ENCODE measurements at places on chromosomes 7 and 10.

DNA sequence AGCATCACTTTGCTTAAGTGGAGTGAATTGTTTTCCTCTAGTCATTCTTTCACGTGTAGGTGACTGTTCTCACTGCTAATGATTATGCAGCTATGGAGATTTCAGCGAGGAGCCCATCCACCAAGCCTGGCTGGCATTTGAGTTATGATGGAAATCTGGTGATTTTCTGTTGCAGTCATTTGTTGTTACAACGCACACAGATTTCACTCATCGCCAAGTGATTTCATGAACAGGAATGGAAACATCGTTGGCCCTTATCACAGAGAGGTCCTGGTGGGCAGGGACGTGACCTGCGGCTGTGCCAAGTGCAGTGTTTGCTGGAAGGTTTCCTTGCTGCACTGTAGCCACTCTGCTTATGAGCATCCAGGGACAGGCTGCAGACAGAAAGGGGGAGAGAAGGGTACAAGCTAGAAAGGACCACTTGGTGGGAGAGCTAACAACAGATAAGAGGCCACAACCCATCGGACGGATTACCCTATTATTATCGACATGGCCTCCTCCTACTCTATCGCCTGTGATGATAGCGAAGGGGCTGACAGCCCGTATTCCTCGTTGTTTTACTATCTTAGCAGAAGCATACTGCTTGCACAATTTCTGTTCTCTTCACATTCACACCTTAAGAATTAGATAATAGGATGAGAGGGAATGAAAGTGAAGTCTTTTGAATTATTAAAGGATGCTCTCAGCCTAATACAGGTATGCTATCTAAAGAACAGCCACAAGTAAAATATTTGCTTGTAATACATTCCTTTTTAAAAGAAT is 99.0 kb upstream of the PITRM1 start:
- DNase-seq, result no peak

DNA sequence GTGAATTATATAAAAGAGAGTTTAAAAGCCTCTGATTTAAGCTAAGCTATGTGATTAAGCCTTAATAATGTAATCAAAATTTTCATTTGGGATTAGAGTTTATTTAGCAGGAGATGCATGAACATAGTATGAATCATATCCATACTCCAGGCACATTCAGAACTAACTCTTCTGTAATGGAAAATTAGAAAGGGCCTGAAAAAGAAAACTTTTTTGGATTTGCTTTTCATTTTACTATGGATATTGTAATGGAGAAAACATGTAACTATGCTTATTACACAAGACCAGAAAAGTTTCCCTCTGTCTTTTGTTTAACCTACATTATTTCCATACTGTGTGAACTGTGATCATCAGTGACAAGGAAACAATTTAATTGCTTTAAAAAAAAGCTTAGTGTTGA is 22.0 kb downstream of the TES start:
- DNase-seq, result no peak

- DNase-seq, result no peak
These were observed 102.7 kb downstream of the WDR11 start for GRCh38 chr10:120953897-120954296.

- no peak for DNase-seq
These were observed 762.3 kb downstream of the CNTNAP2 start for GRCh38 chr7:146878901-146879300.

GRCh38 chr7:200704-201103 is 8.3 kb downstream of the FAM20C start:
- DNase-seq, result no peak

DNA sequence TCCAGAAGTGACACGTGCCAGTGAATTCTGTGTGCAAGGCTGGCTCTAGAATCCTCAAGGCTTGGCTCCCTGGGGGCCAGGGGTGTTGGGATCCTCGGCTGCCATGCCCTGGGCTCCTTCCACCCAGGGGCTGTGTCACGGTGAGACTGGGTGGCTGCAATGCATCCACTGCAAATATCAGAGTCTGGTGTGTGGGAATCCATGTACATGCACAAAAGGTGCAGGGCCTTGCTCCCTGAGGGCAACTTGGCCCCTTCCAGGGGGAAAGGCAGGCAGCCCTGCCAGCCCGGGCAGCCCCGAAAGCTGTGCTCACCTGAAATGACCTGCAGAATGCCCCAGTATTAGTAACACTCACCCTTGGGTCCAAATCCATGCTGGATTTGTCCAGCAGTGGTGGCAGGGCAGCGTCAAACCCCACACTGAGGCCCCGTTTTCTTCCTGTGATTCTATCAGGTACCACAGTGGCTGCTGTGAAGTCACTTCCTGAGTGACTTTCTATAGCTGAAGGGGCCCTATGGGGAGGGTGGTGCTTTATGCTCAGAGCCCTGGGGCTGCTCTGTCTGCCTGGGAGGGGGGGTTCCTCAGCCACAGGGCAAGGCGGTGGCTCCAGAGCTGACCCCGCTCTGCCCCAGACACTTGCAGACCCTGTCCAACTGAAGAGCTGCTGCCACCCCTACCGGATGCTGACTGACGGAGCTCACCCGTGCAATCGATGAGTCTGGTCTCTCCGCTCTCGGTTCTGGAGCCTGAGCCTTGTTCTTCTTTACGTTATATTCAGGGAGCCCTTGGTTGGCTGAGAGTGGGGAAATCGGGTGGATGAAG is 317.7 kb downstream of the GLRX3 start:
- DNase-seq, result no peak

DNA sequence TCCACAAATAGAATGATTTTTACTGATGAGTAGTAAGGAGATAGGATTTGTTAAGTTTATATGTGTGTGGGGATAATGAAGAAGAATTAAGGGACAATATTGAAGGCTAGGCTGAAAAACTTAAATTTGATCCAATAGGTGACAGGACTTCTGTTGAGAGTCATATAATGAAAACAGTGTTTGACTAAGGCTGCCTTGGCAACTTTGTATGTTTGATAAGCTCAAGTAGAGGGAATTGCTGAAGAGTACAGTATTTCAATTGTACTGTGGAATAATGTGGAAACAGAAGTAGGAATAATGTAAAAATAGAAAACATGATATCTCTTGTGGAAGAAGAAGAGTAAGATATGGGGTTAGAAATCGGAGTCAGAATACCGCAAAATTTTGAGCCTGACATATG is 10.5 kb downstream of the R3HCC1L start:
- no peak for DNase-seq

DNA sequence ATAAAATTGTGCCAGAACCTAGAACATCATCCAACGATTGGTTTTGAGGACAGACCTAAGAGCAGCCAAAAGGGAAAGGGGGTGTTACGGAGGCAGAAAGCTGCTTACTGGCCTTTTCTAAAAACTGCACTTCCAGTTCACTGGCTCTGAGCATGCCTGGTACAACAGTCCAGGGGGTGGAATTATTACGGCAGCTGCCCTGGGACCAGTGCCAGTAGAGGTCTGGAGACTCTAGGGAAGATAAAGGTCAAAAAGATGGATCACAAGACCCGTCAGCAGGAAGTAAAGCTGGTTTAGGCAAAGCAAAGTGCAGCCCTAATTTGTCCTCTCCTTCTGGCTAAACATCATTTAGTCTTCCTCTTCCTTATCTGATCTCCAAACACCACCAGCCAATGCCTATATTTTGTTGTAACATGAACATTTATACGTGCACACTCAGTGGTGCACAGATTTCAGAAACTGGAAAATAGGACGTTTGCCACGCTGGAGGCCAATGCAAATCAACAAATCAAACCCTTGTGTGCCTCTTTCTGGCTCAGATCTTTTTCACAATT is 216.4 kb upstream of the DPP6 start:
- no peak for DNase-seq

DNA sequence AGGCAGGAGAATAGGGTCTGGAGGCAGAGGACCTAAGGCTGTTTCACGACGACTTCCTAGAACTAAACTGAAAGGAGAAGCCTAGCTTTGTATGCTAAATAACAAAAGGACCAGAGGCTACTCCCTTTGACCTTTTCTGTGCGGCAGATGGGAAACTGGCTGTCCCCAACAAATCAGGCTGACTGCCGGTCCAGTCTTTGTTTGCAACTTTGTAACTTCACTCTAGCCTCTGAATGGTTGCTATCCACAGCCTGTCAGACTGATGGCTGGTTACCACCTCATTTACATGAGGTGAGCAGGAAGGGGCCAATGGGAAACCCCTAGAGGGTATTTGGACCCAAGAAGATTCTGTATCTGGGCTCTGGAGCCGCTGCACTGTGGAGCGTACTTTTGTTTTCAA is 132.6 kb upstream of the SHH start:
- no peak for DNase-seq

- DNase-seq, result no peak
These were observed 85.6 kb downstream of the PRKG1 start for GRCh38 chr10:51159841-51160240.

GRCh38 chr10:96431211-96431970 is 72.6 kb upstream of the OPALIN start:
- no peak for DNase-seq

DNA sequence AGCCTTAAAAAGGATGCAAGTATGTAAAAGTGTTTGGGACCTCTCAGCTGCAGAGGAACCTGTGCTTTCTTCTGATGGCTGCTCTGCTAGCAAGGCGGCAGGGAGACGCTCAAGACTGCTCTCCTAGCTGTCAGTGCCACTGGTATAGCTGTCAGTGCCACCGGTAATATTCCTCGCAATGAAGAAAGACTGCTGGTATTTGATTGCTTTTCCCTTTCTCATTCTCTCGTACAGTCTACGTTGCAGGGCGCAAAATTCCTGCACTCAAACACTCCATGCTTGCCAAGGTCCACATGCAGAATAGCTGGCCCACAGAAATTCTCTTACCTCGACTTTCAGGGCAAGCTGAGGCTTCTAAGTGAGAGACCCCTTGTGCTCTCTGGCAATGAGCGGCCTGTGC is 432.6 kb upstream of the KLF6 start:
- no peak for DNase-seq

- no peak for DNase-seq
These were observed 76.5 kb downstream of the MAPK8 start for GRCh38 chr10:48382982-48383381.

- DNase-seq, result no peak
These were observed 172.6 kb upstream of the TNRC18 start for GRCh38 chr7:5596046-5596895.

DNA sequence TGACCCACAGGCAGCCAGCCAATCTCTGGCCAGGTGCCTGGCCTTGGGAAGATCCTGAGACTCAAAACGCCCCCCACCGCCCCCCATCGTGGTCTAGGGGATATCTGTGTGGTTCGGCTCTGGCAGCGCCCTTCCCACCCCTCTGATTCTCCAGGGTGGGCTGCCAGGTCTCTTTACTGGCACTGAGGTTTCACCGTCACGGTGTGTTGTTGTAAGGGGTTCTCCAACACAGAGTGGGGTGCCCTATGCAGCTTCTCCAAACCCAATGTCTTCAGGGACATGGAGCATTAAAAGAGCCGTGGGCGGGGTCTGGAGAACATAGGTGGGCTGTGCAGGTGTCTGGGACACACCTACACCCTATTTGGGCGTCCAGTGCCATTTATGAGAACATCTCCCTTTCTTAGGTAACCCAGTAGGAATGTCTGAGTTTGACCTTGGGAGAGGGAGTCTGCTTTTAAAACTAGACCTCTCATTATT is 1.5 kb downstream of the MAFK start:
- DNase-seq, result no peak

- no peak for DNase-seq
These were observed 20.8 kb downstream of the TIAL1 start for GRCh38 chr10:119575991-119576390.

- DNase-seq, result no peak
These were observed 27.1 kb upstream of the TTYH3 start for GRCh38 chr7:2604608-2605174.

DNA sequence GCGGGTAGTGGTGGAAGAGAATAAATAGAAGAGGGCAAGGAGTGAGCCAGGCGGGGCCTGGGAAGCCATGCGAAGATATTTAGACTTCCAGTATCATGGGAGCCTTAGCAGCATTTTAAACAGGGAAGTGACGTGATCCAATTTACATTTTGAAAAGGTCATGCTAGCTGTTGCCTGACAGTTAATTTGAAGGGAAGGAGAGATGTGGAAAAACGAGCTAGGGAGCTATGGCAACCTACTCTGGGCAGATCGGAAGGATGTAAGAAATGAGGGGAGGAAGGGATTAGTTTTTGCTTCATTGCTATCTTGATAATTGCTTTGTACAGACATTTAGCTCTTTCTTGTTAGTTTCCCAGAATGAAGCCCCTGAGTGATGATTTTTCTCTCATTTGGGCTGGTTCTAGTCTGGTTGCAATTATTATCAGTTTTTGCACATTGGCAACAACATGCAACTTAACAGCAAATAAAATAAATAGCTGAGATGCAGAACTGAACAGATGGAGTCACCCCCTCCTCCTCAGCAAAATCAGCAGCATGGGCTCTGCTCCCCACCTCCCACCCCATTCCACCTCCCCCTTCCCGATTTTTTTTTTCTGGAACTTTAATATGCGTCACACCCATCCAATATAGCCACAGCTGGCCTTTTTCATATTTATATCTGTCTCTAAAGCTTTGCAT is 13.0 kb upstream of the CALU start:
- DNase-seq, result no peak

DNA sequence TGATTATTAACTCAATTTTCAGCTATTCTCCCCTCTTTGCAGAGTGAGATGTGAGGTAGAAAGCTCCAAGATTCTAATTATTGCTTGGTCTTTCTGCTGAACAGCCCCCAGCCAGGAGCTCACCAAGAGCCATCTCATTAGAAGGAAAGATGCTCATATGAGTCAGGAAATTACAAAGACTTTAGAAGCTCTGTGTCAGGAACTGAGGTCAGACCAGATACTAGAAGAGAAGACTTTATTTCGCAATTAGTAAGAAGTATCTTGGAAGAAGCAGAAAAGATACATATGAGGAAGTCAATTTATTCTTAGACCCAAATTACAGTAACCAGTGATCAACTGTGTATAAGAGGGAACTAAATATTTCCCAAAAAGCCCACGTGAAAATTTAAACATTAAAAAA is 626.9 kb downstream of the ZWINT start:
- DNase-seq, result no peak

DNA sequence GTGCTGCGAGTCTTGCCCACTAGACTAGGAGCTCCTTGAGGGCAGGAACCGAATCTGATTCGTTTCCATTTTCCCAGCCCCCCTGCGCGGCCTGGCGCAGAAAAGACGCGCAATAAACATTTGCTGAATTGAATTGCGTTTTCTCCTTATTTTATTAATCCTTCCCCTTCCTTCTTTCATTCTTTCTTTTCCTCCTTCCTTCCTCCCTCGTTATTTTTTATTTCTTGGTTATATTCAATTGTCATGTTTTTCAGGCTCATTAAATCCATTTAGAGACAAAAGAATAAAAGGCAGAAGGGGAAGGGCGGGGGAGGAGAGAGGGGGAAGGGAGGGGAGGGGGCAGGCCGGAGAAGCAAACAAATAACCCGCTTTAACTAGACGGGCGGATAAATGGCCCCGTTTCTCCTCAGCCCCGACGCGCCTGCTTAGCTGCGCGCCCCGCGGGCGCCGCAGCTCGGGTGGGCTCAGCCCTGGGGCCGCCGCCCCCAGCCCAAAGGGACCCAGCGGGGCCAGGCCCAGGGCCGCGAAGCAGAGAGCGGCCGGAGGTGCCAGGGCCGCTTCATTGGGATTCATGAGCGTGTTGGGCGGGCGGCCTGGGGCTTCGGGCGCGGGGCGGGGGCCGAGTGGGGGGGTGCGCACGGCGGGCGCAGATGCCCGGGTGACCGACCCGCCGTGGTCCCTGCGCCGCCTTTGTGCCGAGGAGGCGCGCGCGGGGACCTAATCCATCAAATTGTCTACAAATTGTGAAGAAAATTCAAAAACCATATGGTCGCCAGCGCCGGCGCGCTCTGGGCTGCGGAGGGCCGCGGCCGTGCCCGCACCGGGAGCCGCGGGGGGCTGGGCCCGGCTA is 5.0 kb downstream of the LBX1 start:
- DNase-seq, result no peak

All from NCI-H1436 (cell line).